ENCODE measurements at places on chromosomes 5 and 9.

GRCh38 chr5:139954462-139954861 lies 88.6 kb downstream of the NRG2 start:
- no peak for DNase-seq

- no peak for DNase-seq
Measured at GRCh38 chr5:175752826-175753535, 95.1 kb downstream of the HRH2 start.

- no peak for DNase-seq
Measured at GRCh38 chr5:104265531-104266140, 703.0 kb upstream of the NUDT12 start.

GRCh38 chr5:56669534-56670483 lies 145.5 kb upstream of the MAP3K1 start:
- DNase-seq, result no peak
